ENCODE measurements at places on chromosomes 4 and X.
A peak's percentile ranks its signal among the peaks of the same experiment; 100 is the strongest.

DNA sequence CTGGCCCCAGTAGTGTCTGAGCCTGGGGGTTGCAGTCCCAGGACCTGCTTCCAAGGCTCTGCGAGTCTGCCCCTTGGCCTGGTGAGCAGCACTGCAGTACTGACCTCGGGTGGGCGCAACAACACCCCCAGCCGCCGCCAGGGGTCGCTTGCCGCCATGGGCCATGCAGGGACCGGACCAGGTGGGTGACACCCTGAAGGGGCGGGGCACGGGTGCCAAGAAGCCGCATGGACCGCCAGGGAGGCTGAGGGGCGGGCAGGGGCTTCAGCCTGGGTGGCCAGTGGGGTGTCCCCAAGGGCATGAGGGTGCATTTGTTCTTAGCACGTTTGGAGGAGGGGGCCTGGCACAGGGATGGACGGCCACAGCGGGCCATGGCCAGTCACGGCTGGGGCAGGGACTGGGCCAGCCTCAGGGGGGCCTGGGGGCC, 25.0 kb downstream of the TACC3 start:
- DNase-seq, result peak; percentile 68

DNA sequence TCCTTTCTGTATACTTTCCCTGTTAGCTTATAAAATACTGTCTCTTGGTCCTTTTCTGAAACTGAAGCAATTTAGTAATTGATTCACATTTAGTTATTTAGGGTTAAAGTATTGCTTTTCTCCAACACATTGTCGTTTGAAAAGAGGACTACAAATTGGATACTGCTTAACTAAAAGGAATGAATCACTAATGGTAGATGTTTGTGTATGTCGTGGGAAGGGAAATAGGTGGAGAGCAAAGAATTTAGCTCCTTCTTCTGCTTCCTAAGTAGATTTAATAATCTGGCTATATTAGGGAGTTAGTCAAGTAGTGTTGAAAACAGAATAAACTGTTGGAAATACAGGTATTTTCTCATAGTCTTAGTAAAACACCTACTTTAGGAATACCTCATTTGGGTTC, 27.9 kb downstream of the SLAIN2 start:
- DNase-seq, result no peak

- no peak for DNase-seq
These were observed 217.3 kb downstream of the SPANXN1 start for GRCh38 chrX:145464650-145465049.

DNA sequence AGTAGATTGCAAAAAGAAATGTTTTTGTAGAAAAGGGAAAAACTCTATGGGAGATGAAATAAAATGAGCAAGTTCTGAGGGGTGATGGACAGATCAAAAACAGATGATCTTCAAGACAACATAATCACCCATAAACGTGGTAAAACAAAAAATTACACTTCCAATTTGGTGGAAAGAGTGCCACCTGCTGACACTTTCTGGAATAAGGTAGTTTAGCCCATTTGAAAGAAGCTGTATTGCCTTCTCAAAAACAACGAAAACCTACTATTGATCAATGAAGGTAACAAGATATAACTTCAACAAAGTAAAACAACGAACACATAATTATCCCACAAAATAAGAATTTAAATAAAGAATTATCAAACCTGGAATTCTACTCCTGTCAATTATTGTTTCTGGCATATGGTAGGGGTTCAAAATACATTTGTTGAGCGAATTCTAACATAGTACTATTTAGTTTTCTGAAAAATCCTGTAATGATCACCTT, 2.5 kb downstream of the COQ2 start:
- DNase-seq, result peak; percentile 11

- DNase-seq, result no peak
These were observed 69.8 kb downstream of the SHROOM3 start for GRCh38 chr4:76504613-76505465.

GRCh38 chr4:145931403-145931802, 7.2 kb downstream of the ZNF827 start:
- no peak for DNase-seq

DNA sequence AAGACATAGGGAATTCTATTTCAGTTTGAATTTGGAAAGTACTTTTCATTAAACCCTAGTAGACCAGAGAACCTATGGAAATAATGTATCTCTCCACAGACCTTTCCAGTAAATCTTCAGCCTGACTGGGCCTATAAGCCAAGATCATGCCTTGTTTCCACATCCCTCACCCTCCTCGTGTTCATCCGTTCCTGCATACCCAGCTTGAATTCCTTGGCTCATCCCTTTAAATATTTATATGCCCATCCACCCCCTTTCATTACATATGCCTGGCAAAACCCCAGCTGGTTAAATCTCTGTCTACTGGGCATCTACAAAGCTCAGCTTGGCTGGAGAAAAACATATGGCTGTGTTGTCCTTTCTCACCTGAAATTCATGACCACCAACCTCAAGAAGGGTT, 32.4 kb downstream of the SLC2A9 start:
- DNase-seq, result no peak

- no peak for DNase-seq
These were observed 20.0 kb upstream of the EFNB1 start for GRCh38 chrX:68808686-68809357.
